Right lung (tissue), 10 donors: ENCODE measurements at places on chromosomes 12 and 14.

GRCh38 chr12:128794661-128795529 lies 28.9 kb downstream of the SLC15A4 start:
- DNase-seq = no peak

DNA sequence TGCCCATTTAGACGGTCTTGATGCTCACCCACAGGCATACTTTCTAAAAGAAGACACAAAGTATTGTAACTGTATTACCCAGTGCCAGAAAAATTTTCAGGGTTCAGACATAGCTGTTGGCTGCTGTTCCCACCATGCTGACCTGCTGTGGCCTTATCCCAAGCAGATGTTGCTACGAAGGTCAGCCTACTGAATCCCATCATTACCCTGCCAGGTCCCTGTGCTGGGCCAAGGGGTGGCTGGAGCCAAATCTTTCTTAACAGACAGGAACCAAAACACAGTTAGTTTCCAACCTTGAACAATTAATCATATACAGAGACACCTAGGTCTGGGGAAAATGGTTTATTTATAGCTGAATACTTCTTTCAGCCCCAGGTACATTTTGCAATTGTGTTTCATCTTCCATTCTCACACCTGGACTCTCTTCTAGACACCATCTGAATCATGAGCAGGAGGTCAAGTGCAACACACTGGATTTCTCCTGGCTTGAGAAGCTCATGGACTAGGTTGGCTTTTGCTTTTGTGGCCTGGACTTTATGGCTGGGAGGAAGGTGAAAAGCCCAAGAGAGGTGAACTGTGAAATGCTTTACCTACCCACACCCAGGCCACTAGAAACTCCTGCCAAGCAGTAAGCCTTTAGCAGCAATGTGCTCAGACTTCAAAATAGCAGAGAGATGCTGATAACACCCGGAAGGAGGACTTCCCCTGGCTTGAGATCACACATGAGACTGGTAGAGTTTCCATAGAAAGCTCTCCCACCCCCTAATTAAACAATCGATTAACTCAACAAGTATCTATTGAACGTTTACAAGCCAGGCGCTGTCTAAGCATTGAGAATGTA lies 150.1 kb downstream of the SUDS3 start:
- no peak for DNase-seq

DNA sequence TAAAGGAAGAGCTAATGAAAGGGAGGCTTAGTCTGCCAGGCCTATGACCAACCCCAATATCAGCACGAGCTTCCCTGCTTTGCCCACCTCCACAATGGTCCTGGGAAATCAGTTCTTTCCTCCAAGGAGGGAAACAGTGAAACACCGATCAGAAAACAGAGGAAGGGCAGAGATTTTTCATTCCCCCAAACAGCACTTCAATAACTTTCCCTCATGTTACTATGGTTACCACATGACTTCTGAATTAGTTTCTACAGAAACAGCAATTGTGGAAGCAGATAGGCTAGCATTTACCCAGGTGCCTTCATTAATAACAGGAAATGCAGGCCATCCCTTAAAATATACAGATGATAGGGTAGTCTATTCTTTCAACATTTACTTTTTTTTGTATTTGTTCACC lies 35.9 kb downstream of the TRIM9 start:
- no peak for DNase-seq

DNA sequence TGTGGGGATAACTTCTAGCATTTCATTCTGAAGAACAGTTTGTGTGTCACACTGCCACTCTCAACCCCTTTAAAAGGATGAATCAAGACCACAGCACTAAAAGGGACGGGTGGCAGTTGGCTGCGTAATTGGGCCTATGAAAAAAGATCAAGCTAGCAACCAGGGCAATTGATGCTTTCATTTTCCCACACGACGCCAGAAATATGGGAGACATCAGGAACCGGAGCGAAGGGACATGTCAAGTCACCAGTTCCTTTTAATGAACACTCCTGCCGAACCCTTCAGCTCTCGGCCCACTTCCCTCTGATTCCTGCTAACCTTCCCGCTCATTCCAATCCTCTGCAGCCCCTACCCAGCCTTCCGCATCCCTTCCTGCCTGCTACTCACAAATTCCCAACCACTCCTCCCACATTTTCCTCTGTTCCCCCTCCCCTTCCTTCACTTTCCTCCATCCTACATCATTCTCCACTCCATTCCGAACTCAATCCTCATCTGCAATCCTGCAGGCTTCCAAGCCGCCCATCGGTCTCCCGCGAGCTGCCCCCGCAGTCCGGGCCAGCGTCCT lies 753 bp downstream of the CSRNP2 start:
- no peak for DNase-seq

DNA sequence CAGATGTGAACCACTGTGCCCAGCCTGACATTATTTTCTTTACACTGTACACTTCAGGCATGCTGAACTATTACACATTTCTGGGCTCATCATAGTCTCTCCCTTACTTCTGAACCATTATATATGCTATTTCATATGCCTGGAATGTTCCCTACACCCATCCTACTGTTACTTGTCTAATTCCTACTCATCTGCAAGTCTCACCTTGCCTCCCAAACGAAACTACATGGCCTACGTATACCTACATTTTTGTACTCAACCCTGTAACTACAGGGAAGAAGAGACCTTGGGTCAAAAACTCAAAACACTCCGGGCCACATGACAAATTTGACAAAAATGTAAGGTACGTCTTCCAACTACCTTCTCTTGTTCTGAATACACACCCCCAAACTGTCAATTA lies 9.5 kb upstream of the EEA1 start:
- DNase-seq = no peak

DNA sequence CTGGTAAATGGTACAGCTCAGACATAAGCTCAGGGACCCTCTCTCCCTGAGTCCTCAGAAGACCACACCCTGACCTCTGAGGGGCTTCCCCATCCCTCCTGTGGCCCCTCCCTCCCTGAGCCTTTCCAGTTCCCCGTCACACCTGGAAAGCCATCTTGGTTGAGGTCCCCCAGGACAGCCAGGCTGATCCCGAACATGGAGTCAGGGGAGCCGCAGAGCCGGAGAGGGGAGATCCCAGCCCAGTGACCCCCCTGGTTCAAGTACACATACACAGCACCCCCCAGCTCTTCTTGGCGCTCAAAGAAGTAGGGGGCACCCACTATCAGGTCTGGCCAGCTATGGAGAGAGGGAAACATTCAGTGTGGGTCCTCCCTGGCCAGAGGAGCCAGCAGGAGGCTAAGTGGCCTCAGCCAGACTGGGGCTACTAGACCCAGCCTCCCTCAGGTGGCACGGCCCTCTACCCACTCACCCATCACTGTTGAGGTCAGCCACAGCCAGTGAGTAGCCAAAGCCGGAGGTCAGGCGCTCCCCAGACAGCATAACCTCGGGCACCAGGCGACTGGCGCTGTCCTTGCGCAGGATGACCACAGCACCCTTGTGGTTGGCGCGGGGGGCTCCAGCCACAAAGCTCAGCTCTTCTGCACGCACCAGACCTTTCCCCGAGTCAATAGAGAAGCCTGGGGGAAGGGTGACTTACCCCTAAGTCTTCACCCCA lies 9.3 kb downstream of the ITGA7 start:
- DNase-seq = no peak

DNA sequence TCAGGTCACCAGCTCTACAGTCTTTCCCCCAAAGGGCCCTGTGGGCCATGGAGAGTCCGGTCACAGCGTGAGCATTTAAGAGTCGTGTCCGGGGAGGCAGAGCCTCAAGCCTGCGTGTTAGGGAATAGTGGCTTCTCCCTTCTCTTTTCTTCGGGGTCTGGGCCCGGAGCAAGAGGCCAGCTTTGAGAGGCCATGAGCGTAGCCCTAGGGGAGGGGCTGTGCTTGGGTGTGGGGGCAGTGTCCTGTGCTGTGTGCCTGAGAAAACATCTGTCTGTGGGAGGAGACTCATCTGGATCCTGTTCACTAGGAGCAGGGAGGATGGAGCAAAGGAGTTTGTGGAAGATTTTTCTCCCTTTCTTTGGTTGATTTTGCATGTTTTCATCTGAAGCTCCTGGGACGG lies 5.3 kb downstream of the LRP1-AS start:
- no peak for DNase-seq

GRCh38 chr12:99370421-99371138 lies 277.0 kb upstream of the GARIN6 start:
- DNase-seq = no peak

GRCh38 chr14:102525219-102525928 lies 15.8 kb upstream of the ANKRD9 start:
- DNase-seq = no peak

GRCh38 chr12:54601841-54602240 lies 13.4 kb upstream of the PPP1R1A start:
- no peak for DNase-seq

DNA sequence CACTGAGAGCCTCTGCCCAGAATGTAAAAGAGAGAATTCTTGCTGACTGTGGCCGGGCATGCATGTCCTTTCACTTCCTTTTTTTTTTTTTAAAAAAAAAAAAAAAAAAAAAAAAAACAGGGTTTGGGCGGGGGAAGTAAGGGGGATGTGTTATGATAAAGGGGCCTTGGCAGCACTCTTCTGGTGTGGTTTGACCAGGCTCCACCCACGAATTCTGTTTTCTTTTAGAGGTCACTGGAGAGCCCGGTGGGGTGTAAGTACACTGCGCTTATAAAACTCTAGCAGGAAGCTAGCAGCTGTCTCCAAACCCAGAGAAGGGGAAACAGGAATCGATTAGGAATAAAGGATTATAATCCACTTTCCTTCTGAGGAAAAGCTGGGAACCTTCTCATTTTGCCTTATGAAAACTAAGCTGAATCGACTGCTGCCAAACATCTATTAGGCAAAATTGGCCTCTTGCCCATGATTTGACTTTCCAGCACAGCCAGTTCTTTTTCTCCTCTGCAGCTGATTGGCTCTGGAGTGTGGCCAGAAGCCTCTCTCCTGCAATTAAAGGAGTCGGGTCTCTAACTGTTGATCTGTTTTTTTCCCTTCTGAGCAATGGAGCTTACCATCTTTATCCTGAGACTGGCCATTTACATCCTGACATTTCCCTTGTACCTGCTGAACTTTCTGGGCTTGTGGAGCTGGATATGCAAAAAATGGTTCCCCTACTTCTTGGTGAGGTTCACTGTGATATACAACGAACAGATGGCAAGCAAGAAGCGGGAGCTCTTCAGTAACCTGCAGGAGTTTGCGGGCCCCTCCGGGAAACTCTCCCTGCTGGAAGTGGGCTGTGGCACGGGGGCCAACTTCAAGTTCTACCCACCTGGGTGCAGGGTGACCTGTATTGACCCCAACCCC lies 27.7 kb upstream of the HIGD1C start:
- peak; percentile 94 for DNase-seq

DNA sequence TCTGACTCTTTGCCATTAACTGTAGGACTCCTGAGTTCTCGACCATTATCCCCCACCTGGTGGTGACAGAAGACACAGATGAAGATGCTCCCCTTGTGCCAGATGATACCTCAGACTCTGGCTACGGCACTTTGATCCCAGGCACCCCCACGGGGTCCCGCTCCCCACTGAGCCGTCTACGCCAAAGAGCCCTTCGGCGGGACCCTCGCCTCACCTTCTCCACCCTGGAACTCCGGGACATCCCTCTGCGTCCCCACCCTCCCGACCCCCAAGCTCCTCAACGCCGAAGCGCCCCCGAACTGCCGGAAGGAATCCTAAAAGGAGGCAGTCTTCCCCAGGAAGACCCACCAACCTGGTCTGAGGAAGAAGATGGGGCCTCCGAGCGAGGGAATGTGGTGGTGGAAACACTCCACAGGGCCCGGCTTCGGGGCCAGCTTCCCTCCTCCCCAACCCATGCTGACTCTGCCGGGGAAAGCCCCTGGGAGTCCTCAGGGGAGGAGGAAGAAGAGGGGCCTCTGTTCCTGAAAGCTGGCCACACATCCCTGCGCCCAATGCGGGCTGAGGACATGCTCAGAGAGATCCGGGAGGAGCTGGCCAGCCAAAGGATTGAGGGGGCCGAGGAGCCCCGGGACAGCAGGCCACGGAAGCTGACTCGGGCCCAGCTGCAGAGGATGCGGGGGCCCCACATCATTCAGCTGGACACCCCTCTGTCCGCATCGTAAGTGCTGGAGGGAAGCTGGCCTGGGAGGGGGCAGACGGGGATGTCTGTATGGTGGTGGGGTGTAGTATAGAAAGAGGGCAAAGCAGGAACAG lies 14.4 kb downstream of the TNFRSF1A start:
- DNase-seq = no peak

DNA sequence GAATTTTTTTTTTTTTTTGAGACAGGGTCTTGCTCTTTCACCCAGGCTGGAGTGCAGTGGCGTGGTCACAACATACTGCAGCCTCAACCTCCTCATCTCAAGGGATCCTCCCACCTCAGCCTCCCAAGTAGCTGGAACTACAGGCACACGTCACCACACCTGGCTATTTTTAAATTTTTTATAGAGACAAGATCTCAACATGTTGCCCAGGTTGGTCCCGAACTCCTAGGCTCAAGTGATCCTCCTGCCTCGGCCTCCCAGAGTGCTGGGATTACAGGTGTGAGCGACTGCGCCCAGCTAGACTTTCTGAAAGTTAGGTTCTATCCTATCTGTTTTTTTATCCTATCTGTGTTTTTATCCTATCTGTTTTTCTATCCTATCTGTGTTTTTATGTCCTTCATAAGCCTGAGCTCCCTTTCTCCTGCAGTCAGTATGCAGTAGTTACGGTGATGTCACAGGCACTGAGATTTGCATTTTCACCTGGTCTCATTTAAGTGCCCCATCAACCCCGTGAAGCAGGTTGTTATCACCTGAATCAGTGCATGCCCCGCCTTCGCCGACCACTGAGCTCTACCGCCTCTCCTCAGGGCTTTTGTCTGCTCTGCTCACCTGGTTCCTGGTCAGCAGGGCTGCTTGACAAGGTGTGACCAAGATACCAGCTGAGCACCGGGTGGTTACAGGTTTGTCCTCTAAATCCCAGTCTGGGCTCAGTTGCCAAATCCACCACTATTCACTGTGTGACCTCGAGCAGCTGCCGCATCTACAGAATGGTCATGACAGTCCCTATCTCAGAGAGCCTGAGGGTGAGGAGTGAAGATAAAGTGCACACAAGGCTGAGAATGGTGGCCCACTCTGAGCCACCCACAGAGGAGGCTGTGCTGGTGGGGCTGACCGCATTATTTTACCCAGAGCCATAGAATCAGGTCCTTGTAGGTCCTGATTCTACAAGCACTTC lies 33.1 kb downstream of the SYNDIG1L start:
- no peak for DNase-seq

GRCh38 chr14:66503532-66503931 lies 4.4 kb upstream of the GPHN start:
- DNase-seq = no peak
